ENCODE measurements at places on chromosomes 7 and 10.
A peak's percentile ranks its signal among the peaks of the same experiment; 100 is the strongest.

DNA sequence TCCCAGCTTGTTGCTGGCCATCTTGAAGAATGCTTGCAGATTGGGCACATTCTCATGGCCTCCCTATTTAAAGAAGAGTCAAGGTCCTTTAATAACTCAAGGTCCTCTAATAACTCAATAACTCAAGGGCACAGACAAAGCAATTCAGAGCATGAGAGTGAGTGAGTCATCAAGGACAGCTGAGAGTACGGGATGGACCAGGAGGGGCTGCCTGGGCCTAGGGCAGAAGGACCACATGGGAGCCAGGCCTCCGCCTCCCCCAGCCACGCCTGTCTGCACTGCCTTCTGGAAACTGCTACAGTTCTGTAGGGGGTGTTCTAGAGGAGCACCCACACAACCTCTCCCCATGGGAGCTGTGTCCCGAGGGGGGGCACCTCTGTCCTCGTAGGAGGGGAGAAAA lies 48.9 kb downstream of the ZNF503 start:
- no peak for DNase-seq

DNA sequence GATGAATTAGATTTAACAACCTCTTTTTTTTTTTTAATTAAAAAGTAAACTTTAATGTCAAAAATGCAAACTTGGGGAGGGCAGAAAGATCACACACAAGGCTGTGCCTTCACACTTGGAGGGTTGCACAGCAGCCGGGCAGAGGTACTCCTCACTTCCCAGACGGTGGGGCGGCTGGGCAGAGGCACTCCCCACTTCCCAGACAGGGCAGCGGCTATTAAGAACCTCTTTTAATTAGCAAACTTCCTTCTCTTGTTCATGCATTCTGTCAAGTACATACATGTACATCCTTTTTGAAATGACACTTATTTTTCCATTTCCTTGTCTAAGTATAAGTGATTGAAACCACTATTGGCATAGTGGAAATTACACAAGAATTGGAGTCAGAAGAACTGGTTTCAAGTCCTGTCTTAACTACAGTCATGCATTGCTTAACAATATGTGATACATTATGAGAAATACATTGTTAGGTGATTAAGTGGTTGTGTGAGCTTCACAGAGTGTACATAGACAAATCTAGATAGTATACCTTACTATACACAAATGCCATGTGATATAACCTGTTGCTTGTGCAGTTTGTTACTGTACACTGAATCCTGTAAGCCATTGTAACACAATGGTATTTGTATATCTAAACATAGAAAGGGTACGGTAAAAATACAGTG lies 26.5 kb downstream of the BTRC start:
- no peak for DNase-seq

GRCh38 chr10:47169581-47169980 lies 130.4 kb upstream of the GDF10 start:
- no peak for DNase-seq

DNA sequence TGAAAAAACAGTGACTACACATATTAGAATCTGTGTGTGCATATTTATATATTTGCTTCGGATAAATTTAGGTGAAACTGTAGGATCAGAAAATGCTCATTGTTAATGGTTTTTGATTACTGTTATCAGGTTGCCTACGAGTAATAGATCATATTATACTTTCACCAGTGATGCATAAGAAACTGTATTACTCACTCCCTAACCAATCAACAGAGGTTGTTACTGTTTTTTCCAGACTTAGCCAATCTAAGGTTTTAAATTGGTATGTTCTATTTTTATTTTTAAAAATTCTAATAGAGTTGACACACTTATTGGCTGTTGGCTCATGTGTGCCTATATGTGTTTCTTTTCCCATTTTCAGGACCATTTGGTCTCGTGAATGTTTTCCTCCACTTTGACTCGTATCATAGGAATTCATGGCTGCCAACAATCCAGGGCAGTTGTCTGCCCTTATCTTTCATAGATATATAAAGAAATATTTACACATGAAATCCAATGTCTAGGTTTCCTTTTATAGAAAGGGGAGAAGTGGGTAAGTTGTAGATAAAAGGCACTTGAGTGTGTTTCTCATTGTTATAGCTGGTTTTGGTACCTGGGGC lies 59.2 kb downstream of the ANLN start:
- no peak for DNase-seq

- DNase-seq, result no peak
Measured at GRCh38 chr10:49408519-49409306, 12.8 kb upstream of the DRGX start.

GRCh38 chr7:16603633-16604032 lies 41.9 kb downstream of the ANKMY2 start:
- no peak for DNase-seq

- no peak for DNase-seq
Measured at GRCh38 chr10:63262430-63263073, 129.4 kb downstream of the NRBF2 start.

DNA sequence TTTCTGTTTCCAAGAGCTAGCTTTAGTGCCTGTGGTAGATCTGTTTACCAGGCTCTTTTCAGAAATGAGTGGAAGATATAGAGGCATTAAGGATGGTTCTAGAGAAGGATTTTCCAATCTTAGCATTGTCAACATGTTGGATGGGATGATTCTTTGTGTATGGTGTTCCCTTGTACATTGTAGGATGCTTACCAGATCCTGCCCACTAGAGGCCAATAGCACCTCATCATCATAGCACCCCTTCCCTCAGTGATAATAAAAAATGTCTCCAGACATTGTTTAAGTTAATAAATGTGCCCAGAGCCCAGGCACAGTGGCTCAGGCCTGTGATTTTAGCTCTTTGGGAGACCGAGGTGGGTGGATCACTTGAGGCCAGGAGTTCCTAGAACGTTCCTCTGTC lies 121.2 kb downstream of the ANKRD30A start:
- no peak for DNase-seq

DNA sequence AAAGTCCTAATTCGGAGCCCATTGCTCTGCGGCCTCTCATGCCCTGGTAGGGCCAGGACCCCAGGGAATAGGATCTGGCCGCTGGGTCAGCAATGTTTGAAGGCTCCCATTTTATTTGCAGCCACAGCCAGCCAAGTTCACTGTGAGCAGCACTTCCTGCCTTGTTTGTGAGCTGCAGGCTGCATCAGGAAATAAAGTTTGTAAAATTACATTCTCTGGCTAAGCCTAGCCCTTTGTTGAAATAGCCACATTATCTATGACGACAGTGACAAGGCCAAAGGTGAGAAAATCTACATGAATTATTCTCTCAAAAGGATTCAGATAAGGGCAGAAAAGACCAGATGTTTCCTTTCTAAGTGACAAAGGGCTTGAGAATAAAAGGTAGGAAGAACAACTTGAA lies 23.7 kb upstream of the ITGB1 start:
- no peak for DNase-seq

DNA sequence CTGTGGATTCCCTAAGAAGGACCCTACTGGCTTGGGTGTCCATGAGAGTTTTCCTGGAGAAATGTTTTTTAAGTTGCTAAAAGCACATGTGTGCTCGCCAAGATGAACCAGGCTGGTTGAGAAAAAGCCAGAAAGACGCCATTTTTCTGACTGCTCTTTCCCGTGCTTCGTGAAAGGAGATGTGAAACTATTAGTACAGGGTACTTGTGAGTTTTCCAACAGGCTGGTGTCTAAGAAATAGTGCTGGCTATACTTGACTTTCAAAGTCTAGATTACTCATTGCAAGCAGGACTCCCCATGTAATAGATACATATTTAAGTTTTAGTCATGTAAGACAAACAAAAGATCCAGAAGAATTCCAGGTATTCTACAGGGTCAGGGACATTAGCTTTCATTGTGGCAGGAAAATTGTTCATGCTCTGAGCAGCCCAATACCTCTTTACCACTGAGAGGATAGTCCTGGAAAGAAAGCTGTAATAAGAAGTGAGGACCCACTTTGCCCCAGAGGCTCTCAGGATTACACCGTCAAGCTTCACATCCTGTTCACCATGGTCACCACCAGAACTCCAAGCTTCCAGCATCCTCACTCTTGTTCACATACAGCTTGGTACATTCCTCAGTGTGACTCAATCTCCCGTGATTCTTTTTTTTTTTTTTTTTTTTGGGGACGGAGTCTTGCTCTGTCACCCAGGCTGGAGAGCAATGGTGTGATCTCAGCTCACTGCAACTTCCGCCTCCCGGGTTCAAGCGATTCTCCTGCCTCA lies 43.8 kb upstream of the ICA1 start:
- no peak for DNase-seq

DNA sequence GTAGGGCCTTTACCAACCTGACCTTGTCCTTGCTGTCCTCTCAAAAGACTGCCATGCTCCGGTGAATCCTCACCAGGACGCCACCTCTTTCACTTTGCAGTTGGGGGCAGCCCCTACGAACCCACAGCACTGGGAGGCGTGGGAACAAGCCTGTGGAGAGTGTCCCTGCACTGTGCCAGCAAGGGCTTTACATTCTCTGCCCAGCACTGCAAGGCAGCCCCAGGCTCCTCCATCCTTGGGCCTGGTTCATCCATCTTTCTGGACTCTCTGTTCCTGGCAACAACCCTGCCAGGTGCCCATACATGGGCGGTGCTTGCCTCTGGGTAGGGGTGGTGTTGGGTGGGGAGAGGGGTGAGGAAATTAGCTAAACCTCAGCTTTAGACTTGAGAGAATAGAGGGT lies 1.4 kb downstream of the CHAT start:
- no peak for DNase-seq

DNA sequence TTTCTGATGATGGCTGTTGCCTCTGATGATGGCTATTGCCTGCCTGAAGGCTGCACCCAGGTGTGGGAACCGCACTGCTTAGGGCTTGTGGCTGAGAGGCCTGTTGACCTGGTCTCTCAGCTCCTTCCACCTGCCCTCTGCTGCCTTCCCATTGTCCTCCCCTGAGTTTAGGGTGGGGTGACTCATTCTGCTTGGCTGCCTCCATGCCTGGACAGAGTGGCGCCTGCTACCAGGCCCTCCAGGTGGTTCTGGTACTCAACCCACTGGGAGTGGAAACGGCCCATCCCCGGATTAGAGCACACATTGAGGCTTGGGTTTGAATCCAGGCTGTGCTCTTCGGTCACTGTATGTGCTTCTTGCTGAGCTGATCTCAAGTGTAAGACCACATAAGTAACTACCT lies 120.6 kb downstream of the SEM1 start:
- DNase-seq, result no peak

DNA sequence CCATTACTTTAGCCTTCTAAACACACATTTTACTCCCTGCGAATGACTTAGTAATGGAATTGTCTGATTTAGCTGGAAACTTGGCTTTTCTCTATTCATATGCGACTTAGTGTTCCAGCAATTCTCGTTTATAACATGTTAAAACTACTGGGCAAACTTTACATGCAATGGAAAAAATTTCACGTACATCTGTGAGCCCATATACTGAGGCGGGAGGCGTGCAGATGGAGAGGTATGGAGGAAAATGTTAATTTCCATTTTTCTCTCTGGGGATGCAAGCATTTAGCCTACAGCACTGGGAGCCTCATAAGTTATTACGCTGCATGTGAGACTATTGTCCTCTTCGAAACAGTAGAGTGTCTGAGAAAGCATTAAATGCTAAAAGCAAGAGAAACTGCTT lies 591.5 kb upstream of the ANKRD30A start:
- no peak for DNase-seq

DNA sequence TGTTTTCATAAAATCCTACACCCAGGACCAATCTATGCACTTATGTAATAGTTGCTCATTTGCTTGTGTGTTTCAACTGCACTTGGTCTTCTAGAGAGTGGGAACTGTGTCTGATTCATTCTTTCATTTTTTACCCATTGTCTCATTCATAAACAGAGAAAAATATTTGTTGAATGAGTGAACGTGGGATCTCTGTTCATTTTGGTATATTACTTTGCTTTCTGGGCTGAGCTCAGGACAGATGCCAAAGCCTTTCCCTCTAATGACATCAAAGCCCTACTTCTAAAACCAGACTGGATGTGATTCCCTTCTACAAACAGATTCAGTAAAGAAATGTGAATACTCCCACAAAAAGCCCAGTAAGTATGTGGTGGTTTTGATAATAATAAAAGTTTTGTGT lies 145.2 kb downstream of the ST7 start:
- peak; percentile 81 for DNase-seq

GRCh38 chr10:31586723-31587638 lies 268.0 kb downstream of the ZEB1 start:
- no peak for DNase-seq

- peak; percentile 3 for DNase-seq
Measured at GRCh38 chr7:64874114-64874513, 29.0 kb upstream of the ZNF273 start.

DNA sequence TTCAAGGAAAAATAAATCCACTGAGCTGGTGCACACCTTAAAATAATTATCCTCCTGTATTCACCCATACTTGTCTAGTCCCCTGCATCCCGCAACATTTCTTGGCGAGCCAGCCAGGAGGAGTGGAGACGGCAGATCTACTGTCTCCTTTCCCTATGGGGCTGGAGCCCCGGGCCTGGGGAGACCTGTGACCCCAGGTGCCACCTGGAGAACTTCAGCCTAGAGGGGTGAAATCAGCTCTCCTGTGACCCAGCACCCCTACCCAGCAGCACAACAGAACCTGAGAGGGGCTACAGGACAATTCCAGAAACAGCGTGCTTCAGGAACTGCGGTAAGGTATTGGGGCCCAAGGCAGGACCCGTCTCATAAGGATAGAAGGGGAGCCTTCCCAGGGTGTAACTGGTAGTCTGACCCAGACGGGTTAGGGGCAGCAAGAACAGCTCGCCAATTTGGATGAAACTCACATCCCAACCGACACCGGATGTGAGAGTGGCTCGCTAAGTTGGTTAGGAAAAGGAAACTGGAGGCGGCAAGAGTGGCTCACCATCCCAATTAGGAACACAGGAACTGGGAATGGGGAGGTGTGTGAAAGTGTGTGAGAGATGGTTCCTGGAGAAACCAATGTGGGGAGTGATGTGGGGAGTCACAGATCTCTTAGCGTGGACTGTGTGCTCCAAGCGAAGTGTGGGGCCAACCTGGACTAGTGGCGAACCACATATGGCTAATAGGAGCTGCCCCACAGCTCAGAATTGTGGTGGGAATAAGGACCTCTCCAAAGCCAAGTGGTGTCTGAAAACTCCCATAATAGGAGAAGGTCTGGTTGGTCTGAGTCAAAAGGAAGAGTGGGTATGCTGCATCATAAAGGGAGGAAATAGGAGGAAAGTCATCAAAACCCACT lies 15.1 kb upstream of the DENND2A start:
- no peak for DNase-seq

GRCh38 chr10:35387768-35388167 lies 51.5 kb downstream of the CCNY start:
- no peak for DNase-seq

DNA sequence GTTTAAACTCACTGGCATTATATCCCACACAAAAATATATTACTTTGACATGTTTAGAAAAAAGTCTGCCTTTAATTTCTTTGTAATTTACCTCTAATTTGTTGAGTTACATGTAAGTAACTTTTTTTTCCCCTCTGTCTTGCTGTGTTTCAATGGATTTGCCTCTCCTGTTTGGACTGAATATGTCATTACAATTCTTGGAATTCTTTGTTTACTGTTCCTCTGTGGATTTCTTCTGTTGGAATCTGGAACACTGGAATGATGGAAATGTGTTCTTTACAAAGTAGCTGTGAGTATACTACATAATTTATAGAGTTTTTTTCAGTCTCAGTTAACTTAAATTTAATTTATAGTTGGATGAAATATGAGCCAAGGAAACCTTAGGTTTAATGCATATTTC lies 30.4 kb downstream of the SEPTIN7 start:
- DNase-seq, result peak; percentile 17

GRCh38 chr10:97974100-97974499 lies 56.3 kb downstream of the CRTAC1 start:
- DNase-seq, result no peak
